ENCODE measurements at places on chromosomes 6 and 20.
A peak's percentile ranks its signal among the peaks of the same experiment; 100 is the strongest.

DNA sequence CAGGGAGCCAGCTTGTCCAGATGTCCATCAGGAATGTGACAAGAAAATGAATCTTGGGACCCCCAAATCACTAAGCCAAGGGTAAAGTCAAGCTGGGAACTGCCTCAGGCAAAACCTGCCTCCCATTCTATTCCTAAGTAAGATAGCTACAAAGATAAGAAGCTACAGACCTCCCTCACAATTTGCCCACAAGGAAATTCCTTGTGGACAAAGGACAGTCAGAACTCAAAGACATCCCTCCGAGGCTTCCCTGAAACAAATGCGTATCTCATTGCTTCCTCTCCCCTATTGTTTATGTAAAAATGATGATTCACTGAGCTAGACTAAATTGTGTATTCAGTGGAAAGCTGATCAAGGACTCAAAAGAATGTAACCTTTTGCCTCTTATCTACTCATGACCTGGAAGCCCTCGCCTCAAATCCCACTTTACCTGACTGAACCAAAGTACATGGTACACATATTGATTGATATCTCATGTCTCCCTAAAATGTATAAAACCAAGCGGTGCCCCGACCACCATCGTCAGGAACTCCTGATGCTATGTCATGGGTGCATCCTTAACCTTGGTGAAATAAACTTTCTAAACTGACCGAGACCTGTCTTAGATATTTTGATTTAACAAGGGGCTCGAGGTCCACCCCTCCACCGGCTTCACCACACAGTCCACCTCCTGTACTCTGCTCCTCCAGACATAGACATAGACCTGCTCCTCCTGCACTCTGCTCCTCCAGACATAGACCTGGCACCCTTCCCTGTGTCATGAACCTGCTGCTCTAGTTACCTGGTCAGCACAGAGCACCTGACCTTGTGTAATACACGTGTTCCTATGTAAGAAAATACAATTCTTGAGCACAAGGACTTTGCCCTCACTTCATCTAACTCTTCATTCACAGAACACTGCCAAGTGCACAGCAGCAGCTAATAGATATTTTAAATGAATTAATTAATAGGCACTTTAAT is 81.4 kb downstream of the WDR27 start:
- no peak for DNase-seq

DNA sequence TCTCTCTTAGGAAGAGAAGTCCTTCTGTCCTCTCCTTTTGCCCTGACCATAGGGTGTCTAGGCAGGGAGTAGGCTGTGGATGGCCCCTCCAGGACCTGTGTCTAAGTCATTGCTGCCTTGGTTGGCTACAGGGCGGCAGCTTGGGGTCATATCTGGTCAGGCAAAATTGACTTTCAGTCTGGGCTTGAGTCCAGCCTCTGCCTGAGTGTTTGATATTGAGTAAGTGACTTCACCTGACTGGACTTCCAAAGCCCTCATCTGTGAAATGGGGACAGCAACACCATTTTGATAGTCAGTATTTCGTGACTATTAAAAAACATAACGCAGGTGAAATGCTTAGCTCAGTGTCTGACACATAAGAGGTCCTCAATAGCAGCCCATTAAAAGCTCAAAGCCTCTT is 4.6 kb downstream of the TGM3 start:
- no peak for DNase-seq

GRCh38 chr6:37783025-37783855 is 36.3 kb upstream of the ZFAND3 start:
- DNase-seq: peak; percentile 40

DNA sequence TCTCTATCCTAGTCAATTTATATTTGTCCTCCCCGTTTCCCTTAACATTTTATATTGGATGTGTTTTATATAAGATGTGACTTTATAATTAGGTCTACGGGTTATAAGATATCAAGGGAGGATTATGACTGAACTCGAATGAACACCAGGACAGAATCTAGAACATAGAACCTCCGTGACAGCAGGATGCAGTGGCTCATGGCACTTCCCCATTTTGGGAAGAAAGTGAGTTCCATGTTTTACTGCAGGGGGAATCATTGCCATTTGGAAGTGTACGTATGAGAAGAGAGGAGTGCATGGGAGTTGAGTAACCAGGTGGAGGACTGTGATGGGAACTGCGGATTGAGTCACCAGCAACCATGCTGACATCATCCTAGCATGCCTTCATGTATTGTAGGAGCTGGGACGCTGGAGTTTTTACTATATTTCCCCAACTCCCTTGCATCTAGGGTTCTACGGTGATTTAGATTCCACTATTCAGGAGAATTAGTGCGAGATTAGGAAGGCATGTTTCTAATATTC is 56.1 kb upstream of the FOXC1 start:
- DNase-seq: no peak

DNA sequence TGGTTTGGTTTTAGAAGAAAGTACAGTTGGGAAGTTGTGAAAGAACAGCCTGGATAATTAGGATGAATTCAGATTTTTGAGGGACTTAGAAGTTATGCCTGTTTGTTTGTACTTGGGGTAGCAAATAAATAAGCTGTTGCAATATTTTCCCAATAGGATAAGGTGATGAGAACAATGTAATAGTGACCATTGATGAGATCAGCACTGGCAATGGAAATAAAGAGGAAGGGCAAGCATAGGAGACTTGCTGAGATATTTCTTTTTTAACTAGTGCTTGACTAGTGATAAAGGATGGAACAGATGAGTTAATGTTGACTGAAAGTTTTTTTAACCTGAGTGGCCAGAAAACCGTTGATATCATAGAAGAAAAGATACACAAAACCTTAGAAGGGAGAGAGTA is 498.8 kb downstream of the CDKAL1 start:
- no peak for DNase-seq

GRCh38 chr6:69416776-69417175 is 380.0 kb downstream of the LMBRD1 start:
- no peak for DNase-seq
